ENCODE measurements at places on chromosomes 13 and 19.

DNA sequence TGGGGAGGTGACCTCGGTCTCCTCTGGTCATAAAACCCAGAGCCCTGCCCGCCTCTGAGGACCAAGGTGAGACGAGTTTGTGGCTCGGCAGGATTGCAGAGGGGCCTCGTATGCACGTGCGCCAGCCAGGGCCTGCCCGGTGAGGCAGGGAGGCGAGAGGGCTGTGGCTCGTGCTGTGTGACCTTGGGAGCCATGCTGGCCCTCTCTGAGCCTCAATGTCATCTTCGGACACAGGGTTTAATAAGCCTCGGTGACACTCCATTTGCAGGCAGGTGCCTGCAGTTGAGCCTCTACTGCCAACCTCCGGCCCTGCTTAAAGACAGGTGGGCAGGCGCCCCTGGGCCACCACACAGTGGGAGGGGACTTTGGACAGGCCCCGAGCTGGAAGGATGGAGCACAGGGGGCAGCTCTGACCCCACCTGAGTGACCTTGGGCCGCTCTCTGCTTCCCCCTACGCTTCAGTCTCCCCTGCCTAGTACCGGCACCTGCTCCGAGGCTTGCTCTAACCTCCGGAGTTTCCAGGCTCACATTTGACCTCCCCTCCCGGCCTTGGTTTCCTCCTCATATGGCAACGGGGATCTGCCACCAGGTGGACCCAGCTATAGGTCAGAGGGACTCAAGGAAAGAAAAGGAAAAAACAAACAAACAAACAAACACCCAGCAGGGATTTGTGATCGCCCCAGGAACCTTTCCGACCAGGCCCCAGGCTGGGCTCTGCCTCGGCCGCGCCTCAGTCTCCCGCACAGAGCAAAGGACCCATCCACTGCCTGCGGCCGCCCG is 3.1 kb downstream of the ZBTB7A start:
- DNase-seq, result no peak

DNA sequence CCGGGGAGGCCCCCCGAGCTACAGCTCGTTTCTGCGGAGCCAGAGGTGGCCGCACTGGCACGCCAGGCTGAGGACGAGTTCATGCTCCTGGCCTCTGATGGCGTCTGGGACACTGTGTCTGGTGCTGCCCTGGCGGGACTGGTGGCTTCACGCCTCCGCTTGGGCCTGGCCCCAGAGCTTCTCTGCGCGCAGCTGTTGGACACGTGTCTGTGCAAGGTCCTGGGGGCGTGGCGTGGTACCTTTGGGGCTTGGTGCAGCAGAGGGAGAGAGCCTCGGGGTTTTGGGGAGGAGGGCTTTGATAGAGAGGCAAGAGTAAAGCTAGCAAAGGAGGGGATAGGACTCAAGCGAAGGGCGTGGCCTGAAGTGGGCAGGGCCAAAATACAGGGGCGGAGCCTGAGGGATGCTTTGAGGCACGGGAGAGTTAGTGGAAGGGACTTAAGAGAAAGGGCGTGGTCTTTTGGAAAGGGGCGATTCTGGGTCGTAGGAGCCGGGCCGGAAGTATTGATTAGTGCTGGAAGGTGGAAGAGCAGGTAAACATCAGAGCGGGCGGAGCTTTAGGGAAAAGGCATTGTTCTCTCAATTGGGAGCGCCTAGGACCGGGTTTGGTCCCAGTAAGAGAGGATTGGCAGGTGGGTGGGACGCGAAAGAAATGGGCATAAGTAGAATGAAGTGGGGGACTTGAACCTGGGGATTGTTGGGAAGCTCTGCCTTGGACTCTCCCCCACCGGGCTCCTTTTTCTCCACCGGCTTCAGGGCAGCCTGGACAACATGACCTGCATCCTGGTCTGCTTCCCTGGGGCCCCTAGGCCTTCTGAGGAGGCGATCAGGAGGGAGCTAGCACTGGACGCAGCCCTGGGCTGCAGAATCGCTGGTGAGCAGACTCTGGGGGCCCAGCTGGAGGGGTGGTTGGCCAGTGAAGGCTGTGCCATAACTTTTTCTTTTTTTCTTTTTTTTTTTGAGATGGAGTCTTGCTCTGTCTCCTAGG is 1.2 kb downstream of the PPM1N start:
- no peak for DNase-seq

DNA sequence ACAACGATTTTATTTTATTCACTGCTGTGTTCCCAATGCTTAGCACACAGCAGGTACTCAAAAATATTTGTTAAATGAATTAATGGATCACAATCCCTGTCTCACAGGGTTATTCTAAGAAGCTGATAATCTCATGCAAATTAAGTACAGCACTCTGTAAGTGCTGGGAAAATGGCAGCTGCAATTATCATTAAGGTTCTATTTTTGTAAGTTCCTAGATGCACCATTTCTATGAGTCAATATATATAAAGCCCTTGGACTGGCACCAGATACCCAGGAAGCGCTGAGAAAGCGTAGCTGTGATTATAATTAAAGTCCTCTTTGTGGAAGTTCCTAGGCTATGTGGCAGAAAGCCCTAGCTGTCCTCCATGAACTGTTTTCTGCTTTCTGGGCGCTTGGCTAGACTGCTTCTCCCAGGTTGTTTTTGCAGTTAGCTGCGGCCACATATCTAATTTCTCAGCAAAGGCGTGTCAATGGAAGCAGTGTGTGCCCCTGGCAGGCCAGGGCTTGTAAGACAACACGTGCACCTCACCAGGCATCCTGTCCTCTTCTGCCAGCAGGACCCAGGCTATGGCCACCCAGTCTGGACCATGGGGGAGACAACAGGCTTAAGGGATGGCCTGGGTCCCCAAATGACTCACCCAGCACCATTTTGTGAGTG is 5.2 kb upstream of the SRRM5 start:
- DNase-seq, result no peak

DNA sequence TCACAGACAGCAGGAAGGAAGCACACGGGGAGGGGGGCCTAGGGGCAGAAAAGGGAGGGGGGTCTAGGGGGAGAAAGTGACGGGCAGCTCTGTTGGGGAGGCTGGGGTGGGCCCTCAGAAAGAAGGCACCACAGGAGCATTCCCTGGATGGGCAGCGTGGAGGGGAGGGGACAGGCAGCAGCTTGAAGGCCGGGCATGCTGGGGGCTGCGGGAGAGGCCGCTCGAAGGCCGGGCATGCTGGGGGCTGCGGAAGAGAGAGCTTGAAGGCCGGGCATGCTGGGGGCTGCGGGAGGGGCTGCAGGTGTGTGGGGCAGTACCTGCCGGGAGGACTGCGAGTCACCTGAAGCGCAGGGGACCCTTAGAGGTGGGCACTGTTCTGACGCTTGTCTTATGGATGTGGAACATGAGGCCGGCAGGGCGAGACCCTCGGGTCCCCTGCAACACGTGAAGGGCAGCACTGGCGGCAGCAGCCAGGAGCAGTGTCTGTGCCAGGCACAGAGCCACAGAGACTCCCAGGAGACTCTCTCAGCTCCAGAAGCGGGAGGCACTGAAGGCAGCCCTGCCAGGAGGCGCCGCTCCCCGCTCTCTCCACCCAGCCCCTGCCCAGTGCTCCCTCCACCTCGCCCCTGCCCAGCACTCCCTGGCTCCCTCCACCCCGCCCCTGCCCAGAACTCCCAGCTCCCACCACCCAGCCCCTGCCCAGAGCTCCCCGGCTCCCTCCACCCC is 13.3 kb downstream of the ZNF787 start:
- DNase-seq, result no peak

DNA sequence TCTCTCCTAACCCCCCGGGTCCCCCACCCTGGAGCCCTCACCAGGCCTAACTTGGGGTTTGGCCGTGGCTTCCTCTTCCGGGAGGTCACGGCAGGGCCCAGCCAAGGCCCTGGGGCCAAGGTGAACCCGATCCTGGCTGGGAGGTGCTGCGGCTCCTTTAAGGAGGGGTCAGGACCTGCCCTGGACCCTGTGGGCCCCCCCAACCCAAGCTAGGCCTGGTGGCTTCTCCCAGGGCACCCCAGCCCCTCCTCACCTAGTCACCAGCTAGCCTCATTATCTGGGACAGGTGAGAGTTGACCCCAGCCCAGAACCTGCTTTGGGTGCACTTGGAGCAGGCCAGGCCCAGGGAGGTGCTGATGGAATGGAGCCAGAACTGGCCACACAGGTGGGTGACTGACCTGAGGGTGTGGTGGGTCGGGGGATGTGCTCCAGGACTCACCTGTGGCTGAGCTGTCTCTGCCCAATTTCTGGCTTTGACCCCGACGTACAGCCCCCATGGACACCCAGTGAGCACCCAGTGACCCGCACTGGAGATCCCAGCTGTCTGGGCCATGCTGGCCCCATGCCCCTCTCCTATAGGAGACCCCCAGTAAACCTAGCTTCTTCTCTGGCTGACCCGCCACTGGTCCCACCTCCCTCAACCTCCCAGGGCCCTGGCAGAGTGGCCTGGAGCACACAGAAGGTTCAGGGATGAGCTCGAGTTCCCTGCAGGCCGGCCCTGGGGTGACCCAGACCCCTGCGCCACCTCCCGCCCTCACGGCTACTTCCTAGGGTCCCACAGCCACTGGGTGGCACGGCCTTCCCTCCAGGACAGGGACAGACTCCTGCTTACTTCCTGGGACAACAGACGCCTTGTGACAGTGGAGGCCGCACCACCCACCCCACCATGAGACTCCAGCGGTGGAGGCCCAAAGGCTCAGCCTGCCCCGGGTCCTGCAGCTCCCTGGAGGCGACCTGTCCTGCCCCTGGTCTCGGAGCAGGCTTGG is 6.7 kb upstream of the MKNK2 start:
- no peak for DNase-seq
